ENCODE measurements at places on chromosomes 2 and 18.

GRCh38 chr2:88669482-88670214 is 21.8 kb upstream of the RPIA start:
- DNase-seq = no peak

DNA sequence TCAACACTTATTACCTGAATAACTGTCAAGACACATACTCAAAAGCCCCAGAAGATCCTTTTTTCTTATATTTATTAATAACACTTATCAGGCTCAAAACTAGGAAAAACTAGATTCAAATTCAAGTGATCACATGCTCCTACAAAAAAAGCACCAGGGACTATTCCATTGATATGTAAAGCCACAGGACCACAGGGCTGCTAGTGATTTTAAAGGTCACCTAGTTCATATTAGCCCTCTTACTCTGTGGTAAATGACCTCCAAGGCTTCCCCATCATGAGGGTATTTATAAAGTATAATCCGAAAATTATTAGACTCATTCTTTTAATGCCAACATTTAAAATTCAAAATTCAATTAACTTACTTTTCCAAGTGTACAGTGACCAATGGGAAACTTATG is 52.5 kb downstream of the LRPPRC start:
- no peak for DNase-seq

GRCh38 chr2:70143314-70144150 is 47.3 kb downstream of the C2orf42 start:
- DNase-seq = no peak

- no peak for DNase-seq
Observed at GRCh38 chr2:185785851-185786473, 47.4 kb downstream of the FSIP2 start.

DNA sequence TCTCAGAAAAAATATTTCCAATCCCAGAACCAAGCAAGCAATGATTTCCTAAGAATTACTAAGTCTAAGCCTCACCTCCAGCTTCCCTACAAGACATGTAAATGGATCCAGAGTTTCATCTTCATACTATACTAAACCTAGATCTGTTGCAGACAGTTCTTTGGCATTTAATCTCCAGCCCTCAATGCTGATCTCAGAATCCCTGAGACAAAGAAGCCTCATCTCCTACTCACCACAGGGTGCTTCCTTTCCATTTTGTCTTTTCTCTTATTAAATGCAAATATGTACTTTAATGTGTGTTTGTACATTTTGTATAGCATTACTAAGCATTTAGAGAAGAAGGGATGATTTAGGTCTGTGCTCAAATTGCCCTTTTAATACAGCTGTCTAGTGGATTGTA is 954.9 kb downstream of the TDRD15 start:
- no peak for DNase-seq

DNA sequence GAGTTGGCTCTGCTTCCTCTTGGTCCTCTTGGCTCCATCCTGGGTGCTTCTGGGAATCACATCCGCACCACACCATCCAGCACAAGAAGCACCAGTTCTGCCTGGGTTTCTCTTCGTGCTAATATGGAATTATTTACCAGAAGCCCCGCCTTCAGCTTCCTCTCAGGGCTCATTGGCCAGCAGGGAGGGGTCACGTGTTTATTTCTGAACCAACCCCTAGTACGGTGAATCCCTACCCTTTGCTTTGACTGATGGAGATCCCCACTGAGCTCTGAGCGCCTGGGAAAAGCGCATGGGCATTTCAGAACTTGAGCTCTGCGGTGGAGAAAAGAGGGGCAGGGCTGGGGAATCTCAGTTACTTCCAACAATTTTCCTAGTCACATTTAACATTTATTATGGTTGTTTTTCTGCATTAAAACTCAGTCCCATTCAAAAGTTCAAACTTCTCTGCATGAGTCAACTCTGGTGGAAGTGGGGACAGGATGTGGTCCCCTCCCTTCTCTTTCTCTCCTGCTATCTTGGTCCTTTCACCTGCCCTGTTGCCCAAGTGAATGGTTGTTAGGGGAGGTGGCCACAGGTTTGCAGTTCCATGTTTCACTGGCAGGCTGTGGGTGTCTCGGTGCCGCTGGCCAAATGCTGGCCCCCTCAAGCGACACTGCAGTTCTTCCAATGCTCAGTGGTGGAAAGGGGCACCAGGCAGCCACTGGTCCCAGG is 76.4 kb upstream of the TTC39C start:
- no peak for DNase-seq

DNA sequence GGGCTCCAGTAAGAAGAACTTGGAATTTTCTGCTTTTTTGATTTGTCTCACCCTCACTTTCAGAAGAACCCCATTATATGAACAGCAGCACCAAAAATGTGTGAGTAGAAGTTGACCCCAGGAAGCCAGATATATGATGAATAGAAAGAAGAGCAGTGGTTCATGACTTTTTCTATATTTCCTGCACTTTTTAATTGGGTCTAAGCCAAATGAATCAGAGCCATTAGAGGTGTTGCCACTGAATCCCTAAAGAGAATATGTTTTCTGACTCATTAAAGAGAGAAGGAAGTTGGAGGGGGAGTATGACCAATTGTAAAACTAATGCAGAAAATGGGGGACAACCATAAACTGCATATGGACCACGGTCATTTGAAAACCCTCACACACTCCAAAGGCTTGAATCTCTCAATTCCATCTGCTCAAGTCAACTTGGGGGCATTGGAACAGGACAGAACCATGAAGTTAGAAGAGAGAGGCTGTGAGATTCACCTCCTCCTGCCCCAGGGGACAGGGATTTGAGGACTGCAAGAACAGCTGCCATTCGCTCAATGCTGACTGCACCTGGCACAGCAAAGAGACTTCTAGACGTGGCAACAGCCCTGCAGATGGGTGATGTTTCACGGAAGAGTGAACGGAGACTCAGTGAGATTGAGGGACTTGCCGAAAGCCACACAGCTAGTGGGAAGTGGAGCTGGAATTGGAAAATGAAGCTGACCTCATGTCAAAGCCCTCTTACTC is 3.0 kb downstream of the DAPL1 start:
- DNase-seq = no peak

- DNase-seq = no peak
Observed at GRCh38 chr2:170488807-170489206, 226.3 kb upstream of the SP5 start.

DNA sequence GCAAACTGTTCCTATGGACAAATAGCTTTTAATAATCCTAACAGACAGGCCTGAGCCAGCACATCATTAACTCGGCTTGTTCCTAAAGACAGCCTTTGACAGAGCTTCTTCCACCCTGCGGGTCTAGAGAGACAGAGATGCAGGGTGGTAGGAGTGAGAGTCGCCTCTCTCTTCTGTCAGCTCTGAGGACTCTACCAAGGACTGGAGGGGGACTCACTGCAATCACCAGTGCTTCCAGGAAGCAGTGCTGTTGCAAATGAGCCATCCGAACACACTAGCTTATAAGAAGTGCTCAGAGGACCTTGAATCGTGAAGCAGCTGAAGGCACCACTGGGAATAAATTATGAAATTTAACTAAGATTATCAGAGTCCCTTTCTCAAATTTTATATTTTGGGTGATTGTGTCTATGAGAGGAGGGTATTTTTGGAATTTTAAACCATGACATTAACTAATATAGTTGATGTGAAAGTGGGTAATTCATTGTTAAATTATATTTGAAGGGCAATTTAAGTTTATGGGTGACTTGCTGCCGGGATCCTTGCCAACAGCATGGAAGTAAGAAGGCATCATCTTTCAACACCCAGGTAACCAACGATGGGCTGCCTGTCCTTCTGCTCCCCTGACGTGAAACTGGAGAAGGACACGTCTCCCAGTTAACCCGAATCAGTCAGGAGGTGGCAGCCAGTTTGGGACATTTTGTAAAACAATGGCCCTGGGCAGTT is 43.6 kb upstream of the PXDN start:
- no peak for DNase-seq

GRCh38 chr2:54669677-54670484 is 53.6 kb upstream of the EML6 start:
- no peak for DNase-seq

DNA sequence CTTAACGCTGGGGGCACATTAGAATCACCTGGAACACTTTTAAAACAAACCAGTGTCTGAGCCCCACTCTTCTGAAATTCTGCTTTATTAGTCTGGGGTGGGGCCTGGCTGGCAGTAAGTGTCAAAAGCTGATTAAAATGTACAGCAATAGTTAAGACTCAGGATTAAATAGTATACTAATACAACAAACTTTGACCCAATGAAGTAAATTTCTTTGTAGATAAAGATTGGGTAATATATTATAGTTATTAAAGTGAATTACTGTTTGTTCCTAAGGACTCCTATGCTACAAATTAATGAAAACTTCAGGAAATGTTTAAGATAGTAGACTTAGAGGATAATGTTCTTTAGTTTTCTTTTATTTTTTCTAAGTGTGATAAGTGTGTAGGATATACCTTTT is 160.9 kb downstream of the FAM124B start:
- DNase-seq = no peak

GRCh38 chr2:237686659-237687136 is 59.3 kb downstream of the LRRFIP1 start:
- DNase-seq = no peak

DNA sequence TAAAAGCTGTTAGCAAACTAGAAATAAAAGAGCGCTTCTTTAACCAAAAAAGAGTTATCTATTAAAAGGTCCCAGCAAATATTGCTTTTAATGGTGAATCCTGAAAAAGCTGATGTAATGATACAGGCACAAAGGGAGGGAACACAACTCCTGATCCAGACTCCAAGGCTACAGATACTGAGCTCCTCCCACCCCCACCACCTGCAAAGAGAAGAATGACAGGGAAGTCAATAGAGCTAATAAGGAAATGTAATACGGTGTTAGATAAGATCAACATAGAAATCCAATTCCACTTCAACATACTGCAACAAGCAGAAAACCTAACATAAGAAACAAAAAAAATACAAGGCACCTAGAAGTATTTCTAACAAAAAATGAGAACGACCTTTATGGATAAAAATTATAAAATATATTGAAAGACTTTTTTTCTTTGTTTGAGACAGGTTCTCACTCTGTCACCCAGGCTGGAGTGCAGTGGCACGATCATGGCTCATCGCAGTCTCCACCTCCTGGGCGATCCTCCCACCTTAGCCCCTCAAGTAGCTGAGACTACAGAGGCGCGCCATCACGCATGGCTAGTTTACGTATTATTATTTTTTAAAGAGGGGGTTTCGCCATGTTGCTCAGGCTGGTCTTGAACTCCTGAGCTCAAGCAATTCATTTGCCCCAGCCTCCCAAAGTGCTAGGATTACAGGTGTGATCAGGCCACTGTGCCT is 192.2 kb downstream of the HDAC4 start:
- no peak for DNase-seq

- no peak for DNase-seq
Observed at GRCh38 chr2:90069290-90069894, 1377.9 kb downstream of the RPIA start.

DNA sequence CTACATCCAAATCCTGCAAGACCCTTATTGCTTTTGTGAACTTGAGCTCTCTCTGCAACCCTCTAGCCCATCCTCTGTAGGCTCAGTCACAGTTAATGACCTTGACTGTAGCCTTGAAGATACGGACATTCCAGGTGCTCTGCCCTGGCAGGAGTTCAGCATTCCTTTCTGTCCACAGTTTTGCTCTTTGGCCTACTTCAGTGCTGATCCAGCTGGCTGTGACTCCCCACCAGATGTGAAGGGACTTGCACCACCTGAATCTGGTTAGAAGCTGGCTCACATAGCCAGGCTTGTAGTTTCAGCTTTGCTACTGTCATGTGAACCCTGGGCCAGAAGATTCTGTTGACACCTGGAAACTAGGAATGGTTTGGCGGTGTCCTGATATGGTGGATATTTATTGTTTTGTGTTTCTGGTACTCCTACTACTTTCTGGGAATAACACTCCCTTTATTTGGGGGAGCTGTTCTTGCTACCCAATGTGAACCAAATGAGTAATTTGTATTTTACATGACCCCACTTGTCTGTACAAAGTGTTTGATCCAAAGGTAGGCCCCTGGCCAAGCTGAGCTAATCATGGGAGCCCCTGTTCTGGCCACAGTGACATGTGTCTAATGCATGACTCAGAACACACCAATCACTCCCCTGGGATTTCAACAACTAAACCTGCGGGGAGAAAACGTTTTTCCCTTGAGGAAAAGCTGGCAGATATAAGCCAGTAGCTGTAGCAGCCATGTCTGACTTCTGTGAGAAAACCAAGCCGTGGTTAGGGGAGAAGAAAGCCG is 73.4 kb downstream of the CDCA7 start:
- no peak for DNase-seq

- DNase-seq = no peak
Observed at GRCh38 chr2:127027715-127028114, 79.2 kb downstream of the BIN1 start.

- no peak for DNase-seq
Observed at GRCh38 chr2:15788830-15789229, 151.5 kb upstream of the MYCN start.

DNA sequence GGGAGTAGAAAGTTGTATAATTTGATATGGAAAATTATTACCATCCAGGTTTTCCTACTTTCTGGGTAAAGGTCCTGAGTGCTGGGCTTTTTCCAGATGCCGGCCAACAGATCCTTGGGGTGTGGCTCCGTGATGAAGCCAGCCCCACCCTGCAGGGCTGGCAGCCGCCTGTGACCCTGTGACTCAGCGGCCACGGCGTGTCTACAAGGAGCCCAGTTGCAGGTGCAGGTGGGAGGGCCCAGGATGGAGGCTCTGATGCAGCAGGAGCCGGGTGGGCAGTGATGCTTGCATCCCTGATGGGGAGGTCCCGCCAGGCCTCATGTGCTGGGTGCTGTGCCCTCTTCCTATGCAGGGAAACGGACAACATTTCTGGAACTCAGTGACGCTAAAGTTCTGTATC is 96.0 kb upstream of the ALKAL2 start:
- no peak for DNase-seq

GRCh38 chr18:32386471-32386870 is 84.2 kb downstream of the GAREM1 start:
- DNase-seq = no peak

- DNase-seq = no peak
Observed at GRCh38 chr2:196073521-196073920, 4.9 kb upstream of the DNAH7 start.

GRCh38 chr18:43501099-43501498 is 223.8 kb upstream of the SYT4 start:
- DNase-seq = no peak

- no peak for DNase-seq
Observed at GRCh38 chr2:240648650-240649275, 23.5 kb downstream of the GPR35 start.

GRCh38 chr2:218382785-218383184 is 712 bp downstream of the SLC11A1 start:
- DNase-seq = no peak

DNA sequence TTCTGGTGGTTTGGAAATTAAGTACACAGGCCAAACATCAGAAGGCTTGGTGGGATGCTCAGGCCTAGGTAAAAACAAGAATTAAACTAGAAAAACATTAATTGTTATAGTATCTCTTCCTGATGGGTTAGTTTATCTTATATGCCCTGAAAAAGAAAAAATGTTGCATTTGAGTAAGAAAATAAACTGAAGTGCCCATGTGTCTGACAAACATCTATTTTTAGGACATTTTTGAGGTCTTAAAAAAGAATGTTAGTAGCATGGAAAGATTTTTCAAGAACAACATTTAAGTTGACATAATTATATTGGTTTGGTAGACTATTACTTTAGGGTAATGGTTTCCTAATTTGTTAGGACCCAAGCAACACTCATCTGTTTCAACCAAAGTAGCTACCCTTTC is 140.1 kb upstream of the RND3 start:
- no peak for DNase-seq

GRCh38 chr2:180314086-180314485 is 307.0 kb upstream of the CWC22 start:
- no peak for DNase-seq

GRCh38 chr2:235711527-235711926 is 217.7 kb downstream of the AGAP1 start:
- no peak for DNase-seq

- no peak for DNase-seq
Observed at GRCh38 chr2:188305271-188305670, 13.6 kb downstream of the GULP1 start.

All from activated CD8-positive, alpha-beta memory T cell treated with anti-CD3 and anti-CD28 coated beads for 4 hours (primary cell).